ENCODE measurements at places on chromosomes 6 and 20.

GRCh38 chr20:51802170-51802751 lies at the start of gene SALL4:
Gene SALL4, minus strand, starts transcription at chr20:51802521. Its CDS starts 113 bp downstream, at chr20:51802408.
- no peak for DNase-seq

DNA sequence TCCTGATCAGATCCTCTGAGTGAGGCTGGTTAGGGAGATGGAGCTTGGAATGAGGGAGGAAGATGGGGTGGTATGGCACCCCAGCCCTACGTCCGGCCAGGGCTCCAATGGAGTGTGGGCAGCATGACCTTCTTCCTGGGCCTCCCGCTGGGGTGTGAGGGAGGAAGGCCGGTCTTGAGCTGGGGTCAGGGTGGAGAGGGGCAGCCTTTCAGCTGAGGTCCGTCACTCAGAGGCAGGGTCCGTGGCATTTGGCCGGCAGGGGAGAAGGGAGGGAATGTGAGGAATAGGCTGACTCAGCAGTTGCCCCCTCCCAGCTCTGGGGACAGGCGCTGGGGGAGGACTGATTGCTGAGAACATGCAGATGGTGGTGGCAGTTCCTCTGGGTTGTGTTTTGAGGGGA lies 25.5 kb upstream of the VEGFA start:
- DNase-seq: no peak

DNA sequence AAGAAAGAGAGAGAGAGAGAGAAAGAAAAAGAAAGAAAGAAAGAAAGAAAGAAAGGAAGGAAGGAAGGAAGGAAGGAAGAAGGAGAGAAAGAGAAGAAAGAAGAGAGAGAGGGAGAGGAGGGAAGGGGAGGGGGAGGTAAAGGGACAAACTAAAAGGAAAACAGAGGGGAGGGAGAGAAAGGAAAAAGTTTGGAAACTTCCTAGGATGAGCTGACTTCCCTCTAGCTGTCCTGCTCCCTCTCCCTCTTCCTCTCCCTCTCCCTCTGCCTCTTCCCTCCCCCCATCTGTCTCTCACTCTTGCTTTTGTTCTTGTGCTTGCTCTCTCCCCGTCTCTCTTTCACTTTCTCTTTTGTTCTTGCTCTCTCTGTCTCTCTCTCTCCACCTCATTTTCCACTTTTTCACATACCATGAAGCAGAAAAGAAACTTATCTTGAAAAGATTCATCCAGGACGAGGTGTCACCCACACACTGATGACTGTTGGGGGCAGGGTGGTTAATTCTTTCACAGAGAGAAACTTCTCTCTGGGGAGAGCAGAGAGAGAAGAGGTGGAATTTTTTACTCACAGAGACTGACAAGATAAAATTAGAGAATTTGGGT lies 56.4 kb upstream of the DUSP22 start:
- DNase-seq: no peak

- DNase-seq: no peak
Measured at GRCh38 chr6:33375143-33375671, 16.4 kb upstream of the KIFC1 start.

DNA sequence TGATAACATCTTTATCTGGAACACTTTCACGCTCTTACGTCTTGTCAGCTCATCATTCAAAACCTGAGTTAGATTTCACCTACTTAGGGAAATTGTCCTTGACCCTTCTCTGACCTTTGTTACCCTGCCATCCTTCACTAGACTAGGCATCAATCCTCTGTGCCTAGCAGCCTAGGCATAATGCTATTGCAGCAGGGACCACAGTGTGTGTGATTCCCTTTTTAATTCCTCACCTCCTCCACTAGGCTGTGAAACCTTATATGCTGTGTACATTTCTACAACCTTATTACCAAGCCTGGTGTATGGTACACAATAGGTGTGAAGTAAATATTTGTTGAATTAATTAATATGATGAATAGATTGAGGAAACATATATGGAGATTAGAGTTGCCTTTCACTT lies 66.7 kb upstream of the DEFB112 start:
- DNase-seq: no peak

GRCh38 chr20:30593572-30593971 lies 663.9 kb upstream of the DEFB115 start:
- DNase-seq: no peak

Measured in kidney capillary endothelial cell (primary cell).